Neural crest cell (in vitro differentiated cells): ENCODE measurements at places on chromosomes 16 and 17.

DNA sequence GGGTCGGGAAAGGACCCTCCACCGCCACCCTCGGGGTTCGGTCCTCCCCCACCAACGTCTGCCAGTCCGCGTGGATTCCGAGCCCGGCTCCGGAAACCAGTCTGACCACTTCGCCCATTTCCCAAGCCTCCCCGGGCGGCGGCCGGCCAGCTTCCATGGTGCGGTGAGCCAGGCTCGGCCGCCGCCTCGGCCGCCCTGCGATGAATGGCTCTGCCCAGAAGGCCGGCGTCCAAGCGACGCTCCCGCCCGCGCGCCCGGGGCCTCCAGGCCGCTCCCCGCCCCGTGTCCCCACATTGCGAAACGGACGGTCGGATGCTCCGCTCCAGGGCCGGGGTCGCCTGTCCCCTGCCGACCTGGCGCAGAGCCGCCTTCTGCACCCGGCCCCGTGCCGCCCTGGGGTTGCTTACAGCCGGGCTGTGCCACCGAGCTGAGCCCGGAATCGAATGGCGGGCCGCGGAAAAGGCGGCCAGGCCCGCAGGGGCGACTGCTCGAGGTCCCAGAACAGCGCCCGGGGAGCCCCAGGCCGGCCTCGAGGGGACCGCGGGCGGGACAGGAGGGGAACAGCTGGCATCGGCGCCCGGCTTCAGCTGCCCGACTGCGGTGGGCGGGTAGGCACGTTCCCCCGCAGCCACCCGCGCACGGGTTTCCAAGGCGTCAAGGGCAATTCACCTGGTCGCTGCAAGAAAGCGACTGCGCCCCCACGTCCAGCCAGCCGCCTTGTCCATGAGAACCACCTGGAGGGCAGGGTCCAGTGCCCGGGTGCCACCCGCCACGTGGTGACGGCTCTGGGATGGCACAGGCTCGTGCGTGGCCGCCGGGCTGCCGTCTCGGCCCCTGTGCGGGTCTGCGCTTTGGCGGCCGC, 18.3 kb upstream of the CBX8 start:
- DNase-seq = no peak

DNA sequence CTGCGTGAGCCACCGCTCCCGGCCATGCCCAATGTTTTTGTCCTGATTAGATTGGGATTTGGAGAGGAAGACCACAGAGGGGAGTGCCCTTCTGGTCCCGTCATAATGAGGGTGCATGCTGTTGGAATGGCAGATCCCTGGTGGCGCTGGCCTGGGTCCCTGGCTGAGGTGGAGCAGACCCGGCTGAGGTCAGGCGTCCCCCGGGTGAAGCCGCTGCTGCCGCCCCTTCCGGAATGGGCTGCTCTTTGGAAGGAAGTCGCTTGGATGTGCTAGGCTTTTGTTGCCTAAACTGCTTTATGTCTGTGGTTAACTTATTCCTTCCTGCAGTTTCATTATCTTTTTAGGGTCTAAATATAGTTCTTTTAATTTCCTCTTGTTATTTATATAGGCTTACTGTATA, 120.3 kb upstream of the CHMP6 start:
- DNase-seq = no peak

DNA sequence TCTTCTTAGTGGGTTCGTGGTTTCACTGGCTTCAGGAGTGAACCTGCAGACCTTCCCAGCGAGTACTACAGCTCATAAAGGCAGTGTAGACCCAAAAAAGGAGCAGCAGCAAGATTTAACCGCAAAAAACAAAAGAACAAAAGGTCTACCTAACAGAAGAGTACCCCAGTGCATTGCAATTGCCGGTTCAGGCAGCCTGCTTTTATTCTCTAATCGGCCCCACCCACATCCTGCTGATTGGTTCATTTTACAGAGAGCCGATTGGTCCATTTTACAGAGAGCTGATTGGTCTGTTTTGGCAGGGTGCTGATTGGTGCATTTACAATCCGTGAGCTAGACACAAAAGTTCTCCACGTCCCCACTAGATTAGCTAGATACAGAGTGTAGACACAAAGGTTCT, 2.0 kb upstream of the ARRB2 start:
- no peak for DNase-seq

DNA sequence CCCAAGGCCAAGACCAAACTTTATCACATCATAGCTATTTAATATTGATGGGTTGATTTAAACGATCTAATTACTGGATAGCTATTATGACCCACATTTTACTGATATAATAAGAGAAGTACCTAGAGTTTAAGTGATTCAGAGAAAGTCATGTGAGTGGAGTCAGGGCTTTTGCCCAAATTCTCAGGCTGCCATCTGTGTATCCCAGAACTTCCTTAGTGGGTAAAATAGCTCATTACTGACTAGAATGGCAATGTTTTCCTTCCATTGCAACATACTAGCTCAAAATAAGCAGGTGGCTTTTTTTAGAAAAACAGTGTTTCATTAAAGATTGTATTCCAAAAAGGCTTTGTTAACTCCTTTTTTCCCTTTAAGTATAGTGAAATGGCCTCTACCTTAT, 113.9 kb upstream of the MAF start:
- DNase-seq = no peak

DNA sequence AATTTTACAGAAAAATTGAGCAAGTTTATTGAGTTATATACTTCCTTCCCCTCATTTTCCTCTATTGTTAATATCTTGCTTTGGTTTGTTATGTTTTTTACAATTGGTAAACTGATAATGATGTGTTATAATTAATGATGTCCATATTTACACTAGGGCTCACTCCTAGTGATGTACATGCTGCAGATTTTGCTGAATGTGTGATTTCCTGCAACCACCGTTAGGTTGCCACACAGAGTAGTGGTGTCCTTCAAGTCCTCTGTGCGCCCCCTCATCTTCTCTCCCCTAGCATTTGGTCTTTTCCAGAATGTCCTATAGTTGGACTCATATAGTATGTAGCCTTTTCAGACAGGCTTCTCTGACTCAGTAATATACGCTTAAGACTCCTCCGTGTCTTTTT, 167.5 kb downstream of the RPTOR start:
- no peak for DNase-seq
